ENCODE measurements at places on chromosomes 16 and 17.

- peak; percentile 15 for DNase-seq
Measured at GRCh38 chr17:58641887-58642311, 49.9 kb downstream of the TEX14 start.

GRCh38 chr16:24286741-24287405, 30.7 kb downstream of the CACNG3 start:
- no peak for DNase-seq

DNA sequence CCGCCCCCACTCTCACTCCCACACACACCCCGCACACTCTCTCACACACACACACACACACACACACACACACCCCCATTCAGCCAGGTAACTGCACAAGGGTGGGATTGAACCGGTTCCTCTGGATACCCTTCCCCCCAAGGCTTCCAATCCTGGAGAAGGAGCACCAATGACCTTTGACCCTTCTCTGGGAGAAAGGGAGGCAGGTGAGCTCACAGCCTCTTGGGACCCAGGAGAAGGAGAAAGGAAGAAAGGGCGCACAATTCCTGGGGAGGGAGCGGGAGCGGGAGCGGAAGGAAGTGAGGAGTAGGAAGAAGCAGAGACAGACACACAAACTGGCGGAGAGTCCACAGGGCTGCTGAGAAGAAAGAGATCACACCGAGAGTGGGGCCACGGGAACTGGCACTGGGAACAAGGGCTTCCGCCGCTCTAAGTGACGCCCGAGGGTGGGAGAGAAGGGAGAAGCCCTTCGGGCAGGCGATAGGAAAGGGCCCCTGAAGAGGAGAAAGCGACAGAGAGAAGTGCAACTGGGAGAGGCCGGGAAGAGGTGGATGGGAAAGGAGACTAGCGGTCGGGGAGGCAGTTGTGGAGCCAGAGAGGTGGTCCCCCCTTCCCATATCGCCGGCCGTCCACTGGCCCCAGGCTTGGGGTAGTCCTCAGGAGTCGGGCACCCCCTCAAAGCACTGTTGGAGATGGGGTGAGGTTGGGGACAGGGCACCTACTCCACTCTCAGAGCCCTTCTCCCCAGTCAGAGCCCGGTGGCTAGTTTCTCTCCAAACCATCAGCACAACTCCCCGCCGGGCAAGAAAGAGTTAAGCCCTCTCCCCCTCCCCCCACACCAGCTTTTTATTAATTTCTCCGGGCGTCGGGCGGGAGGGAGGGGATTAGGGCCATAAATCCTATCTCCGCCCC, 1.3 kb downstream of the SAMD14 start:
- DNase-seq: no peak

DNA sequence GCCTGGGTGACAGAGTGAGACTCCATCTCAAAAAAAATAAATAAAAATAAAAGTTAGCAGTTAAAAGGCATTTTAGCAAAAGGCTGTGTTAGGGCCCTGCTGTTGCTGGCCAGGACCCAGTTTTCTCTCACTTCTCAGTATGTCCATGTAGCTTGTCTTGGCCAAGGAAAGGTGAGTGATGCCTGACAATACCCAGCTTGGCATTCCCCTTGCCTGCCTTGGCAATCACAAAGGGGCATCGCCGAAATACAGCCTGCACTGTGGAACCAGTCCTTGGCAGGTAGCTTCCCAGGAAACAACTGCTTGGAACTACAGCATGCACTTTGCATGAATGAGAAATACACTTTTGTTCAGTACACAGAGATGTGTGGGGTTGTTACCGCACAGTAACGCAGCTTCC, 61.7 kb downstream of the DNAH17 start:
- no peak for DNase-seq

GRCh38 chr17:59527325-59527917, 38.0 kb upstream of the DHX40 start:
- no peak for DNase-seq

GRCh38 chr17:60846175-60846574, 168.5 kb downstream of the BCAS3 start:
- DNase-seq: peak; percentile 15

DNA sequence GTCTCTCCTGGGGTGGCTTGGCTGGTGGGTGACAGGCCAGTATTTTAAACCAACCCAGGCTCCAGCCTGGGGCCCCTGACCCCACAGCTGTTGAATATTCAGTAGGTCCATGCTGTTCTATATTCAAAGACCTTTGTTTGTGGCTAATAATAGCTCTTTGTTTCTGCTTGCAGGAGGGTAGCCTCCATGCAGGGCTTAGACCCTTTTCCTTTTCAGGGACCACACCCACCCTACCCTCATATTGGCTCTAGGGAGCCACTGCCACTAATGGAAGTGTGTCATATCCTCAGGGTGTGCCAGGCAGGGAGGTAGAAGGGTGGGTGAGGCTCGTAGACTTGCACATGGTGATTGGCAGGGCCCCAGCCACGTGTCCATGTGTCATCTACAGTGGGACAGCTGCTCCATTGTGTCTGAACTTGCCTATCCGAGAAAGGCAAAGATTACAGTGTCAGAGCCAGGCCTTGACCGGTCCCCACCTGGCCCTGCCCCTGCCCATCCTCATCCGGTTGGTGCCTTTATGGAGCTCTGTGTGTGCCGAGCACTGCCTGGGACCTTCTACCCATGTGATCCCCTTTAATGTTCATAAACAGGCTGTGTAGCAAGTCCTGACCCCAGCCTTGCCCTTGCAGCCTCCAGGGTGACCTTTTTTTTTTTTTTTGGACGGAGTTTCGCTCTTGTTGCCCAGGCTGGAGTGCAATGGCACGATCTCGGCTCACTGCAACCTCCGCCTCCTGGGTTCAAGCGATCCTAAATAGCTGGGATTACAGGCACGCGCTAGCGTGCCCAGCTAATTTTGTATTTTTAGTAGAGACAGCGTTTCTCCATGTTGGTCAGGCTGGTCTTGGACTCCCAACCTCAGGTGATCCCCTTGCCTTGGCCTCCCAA, 22.1 kb downstream of the TMC7 start:
- no peak for DNase-seq

GRCh38 chr17:82241183-82241925, 12.5 kb downstream of the SLC16A3 start:
- DNase-seq: peak; percentile 64

DNA sequence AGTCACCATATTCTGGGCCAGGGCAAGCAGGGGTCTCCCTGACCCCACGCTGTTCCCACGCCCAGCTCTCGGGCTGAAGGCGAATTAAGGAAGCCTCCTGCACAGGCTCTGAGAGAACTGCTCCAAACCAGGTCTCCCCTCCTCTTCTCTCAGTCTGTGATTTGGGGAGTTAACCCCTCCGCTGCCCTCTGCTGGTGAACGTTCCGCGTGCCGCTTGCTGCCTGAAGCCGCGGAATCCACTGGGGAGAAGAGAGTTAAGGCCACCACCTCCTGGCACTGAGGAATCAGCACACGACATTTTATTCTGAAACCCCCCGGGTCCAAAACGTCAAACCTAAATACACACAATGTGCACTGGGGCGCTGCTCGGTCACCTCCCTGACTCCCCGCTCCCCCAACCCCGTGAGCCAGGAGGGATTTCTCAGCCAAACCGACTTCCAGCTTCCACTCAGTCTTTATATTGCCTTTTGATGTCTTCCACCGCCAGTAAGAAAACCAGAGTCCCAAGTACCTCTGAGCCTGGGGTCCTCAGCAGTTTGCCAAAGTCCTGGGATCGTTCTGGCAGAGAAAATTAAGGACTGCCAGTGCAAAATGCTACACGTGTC, 54.4 kb upstream of the RCVRN start:
- peak; percentile 53 for DNase-seq

GRCh38 chr16:67483731-67484525, 581 bp upstream of the AGRP start:
- peak; percentile 25 for DNase-seq

- DNase-seq: no peak
Measured at GRCh38 chr17:19321481-19322128, 40.9 kb downstream of the B9D1 start.

DNA sequence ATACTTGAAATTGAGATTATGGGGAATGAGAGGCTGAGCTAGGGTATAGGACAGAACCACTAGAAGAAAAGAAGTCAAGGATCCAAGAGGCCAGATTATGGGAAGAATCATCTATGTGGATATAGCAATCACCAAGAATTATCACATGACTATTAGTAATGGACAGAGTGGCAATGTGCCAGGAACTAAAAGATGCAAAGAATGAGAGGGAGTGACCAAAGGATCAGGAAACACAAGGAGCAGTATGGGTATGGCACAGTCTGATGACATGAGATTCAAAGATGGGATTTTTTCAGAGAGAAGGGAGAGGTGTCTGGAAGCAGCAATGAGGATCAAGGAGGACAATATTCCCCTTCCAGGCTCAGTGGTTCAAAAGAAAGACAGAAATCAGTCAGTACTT, 212.2 kb downstream of the AATF start:
- DNase-seq: peak; percentile 74

- no peak for DNase-seq
Measured at GRCh38 chr17:76381633-76382350, 2.6 kb upstream of the SPHK1 start.

- peak; percentile 38 for DNase-seq
Measured at GRCh38 chr16:15975172-15975571, 25.8 kb downstream of the ABCC1 start.

GRCh38 chr16:49462989-49463371, 89.4 kb downstream of the C16orf78 start:
- DNase-seq: no peak

DNA sequence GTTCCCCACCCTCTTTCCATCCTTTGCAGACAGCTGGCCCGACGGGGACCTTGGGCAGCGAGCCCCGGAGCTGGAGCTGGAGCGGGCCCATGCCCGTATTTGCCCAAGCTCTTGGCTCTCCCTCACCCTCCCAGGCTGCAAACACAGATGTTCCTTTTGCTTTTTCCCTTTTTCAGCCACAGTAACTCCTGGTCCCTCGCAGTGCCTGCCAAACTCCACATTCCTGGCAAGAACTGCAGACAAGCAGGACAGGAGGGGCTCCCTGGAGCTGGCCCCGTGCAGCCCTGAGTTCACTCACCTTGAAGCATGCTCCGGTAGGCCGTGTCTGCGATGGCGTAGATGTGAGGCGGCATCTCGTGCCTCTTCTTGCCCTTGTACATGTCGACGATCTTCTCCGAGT, 33.9 kb downstream of the MYH11 start:
- DNase-seq: no peak

GRCh38 chr16:50598936-50599361, 50.8 kb downstream of the NKD1 start:
- DNase-seq: no peak

DNA sequence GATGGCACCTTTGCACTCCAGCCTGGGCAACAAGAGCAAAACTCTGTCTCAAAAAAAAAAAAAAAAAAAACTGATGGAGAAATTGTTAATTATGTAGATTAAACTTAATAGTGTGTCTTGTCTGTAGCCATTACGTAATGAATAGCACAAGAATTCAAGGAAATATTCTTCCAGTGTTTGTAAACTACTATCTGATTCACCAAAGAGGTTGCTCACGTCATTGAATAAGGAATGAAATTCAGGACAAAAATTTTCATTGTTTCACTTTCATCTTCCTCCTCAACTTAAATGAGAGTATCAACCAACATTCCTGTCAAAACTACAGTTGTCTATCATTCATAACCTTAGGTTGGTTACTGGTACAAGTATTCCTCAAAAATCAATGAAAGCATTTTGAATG, 30.7 kb upstream of the MYO18A start:
- peak; percentile 63 for DNase-seq

DNA sequence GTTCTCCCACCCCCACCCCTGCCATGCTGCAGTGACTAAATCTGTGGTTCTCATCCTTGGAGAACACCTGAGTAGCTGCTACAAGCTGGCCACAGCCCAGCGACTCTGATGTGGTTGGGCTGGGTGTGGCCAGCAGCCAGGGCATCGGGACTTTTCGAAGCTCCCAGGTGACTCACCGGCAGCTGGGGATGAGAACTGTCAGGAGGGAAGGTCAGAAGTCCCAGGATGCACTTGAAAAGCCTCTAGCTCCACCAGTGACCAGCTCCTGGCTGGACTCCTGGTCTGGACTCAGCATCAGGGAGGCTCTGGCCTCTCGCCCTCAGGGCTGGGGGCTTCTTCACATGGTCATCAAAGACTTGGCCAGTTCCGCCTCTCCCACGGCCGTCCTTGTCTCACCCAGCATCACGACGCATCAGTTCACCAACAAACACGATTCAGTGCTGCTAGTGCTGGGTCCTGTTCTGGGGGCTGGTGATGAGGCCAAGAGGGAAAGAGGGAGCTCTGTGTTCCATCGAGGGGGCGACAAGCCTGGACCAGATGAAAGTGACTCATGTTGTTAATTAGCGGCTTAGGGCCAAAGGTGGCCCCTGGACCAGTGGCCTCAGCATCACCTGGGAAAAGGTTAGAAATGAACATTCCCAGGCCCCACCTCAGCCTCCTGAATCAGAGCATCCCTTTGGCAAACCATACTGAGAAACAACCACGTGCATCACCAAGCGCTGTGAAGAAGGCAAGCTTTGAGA, 3.9 kb upstream of the C17orf99 start:
- peak; percentile 61 for DNase-seq
